ENCODE measurements at places on chromosomes 3 and 15.

DNA sequence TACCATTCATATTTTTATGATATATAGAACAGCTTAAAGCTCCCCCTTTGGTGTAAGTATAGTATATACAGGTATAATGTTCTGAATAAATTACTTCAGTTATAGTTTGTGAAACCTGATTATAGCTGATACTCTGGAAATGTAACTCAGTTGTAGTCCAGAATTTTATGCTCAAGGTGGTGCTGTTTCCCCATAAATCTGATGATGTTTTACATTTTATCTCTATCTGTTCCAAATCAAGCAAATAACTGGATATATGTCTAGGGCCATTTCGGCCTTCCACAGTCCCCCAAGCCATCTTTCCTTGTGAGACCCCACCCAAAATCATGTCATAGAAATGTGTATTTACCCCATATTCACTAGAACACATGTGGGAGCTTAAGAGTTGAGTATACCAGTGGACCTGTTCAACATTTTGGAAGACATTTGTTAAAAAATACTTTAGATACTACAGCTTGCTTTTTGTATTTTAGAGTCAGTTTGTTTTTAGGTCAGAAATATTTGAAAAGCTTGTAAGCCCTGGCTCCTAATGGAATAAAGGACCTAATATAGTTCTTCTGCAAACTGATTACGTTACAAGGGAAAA, 107.1 kb downstream of the ATG7 start:
- DNase-seq, result peak; percentile 53

GRCh38 chr15:86657305-86657704, 577.6 kb downstream of the AGBL1 start:
- DNase-seq, result no peak

DNA sequence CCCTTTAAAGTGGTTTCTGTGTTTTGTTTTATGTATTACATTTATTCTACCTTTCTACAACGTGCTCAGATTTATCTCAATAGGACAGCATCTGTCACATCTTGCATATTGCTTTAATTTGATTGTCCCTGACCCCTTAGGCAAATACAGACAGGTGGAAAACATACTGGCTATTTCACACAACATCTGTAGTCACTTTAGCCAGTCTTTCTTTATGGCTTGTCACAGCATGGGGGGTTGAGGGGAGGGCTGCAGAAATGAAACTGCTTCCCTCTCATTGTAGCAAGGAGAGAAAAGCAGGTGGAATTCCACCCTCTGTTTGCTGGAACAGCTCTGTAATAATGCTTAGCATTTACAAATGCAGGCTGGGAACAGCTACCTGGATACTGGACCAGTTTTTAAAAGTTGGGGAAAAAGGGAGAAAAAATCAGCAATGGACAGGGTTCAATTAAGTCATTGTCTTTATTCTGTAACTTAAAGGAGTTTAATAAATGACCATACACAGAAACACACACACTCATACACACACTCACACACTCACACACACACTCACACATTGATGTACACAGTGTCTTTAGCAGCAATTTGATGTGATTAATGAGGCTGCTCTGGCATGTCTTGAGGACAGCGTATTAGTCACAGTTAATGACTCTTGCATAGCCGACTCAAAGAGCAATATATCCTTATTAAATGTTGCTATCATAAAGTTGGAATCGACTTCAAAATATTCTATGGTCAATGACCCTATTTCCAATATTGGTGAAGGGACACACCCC, 283.7 kb upstream of the GBE1 start:
- DNase-seq, result no peak

GRCh38 chr15:77455696-77456321, 35.1 kb downstream of the HMG20A start:
- DNase-seq, result no peak

- DNase-seq, result no peak
Measured at GRCh38 chr3:170714122-170714521, 128.2 kb upstream of the SLC7A14 start.

- DNase-seq, result no peak
Measured at GRCh38 chr3:66444146-66444644, 56.6 kb downstream of the LRIG1 start.

- no peak for DNase-seq
Measured at GRCh38 chr15:48298914-48299313, 32.3 kb upstream of the DUT start.

Data from OCI-LY7 (cell line).